ENCODE measurements at places on chromosomes 16 and 17. TPM values are rescaled to one million over a fixed set of nuclear protein-coding genes. Genes with fewer than 3 reads are reported as not detected.

CDRT15 gene
- not detected for total RNA-seq

TMEM186 gene
- total RNA-seq: 11.9 TPM

ITPRIPL2 gene
- 57.9 TPM for total RNA-seq

AANAT gene
- not detected for total RNA-seq

HOXB5 gene
- total RNA-seq: not detected

CCL8 gene
- total RNA-seq: not detected

PIRT gene
- total RNA-seq: not detected

ADORA2B gene
- 8.9 TPM for total RNA-seq

GINS3 gene
- 2.7 TPM for total RNA-seq

NDEL1 gene
- 74.2 TPM for total RNA-seq

KRTAP4-9 gene
- not detected for total RNA-seq

ASIC2 gene
- total RNA-seq: not detected

ABCA6 gene
- 1.7 TPM for total RNA-seq

KREMEN2 gene
- total RNA-seq: not detected

CACNG5 gene
- not detected for total RNA-seq

C17orf67 gene
- total RNA-seq: 2.4 TPM

KIF18B gene
- total RNA-seq: 5.6 TPM

GRAP gene
- not detected for total RNA-seq

KLHL10 gene
- not detected for total RNA-seq

TMEM88 gene
- total RNA-seq: 3.4 TPM

GPR142 gene
- not detected for total RNA-seq

KRTAP3-2 gene
- not detected for total RNA-seq

ZG16 gene
- total RNA-seq: not detected

C1QTNF1 gene
- total RNA-seq: 203 TPM

KRT15 gene
- not detected for total RNA-seq

CALB2 gene
- not detected for total RNA-seq

SALL1 gene
- 0.78 TPM for total RNA-seq

UNC13D gene
- total RNA-seq: 3.3 TPM

UBE2O gene
- 30.7 TPM for total RNA-seq

CDIP1 gene
- total RNA-seq: 28.5 TPM

MT1H gene
- total RNA-seq: not detected

HOXB1 gene
- not detected for total RNA-seq

CTRB2 gene
- total RNA-seq: not detected

NPIPA8 gene
- 0.39 TPM for total RNA-seq

KRT13 gene
- not detected for total RNA-seq

NACA2 gene
- not detected for total RNA-seq

RPL26 gene
- total RNA-seq: 1,654 TPM

USH1G gene
- not detected for total RNA-seq

CENPT gene
- total RNA-seq: 51.2 TPM
